ENCODE measurements at places on chromosomes 3 and 15.

GRCh38 chr15:39552556-39552955, 28.3 kb upstream of the THBS1 start:
- no peak overlapping the region for H3K27ac ChIP-seq
- peak; percentile 27 for DNase-seq
- peaks cover 35% of the 10 kb centered on the region for H3K4me1 ChIP-seq
- no peaks in the 10 kb centered on the region for H3K36me3 ChIP-seq

DNA sequence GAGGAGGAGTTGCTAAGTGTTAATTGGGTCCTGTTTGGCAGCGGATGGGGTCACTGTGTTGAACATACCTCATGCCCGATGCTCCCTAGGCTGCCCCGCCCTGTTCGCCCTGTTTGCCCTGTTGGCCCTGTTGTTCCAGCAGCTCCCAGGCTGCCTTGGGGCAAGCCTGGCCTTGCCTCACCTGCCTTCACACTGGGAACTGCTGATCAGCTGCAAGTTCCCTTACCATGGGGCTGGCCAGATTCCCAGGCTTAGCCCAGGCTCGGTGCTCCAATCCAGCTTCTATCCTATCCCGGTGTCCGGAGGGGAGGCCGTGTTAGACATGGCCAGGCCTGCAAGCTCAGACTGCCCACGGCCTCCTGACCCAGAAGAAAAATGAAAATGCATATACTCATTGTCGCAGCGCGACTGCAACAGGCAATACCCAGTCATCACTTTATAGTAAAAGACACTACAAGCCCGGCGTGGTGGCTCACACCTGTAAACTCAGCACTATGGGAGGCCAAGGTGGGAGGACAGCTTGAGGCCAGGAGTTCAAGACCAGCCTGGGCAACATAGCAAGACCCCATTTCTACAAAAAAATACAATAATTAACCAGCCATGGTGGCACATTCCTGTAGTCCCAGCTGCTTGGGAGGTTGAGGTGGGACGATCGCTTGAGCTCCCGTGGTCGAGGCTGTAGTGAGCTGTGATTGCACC, 42.9 kb upstream of the ZNF710 start:
- H3K4me1 ChIP-seq = no peaks in the 10 kb centered on the region
- no peak overlapping the region for H3K27ac ChIP-seq
- H3K27me3 ChIP-seq = no peaks in the 10 kb centered on the region

DNA sequence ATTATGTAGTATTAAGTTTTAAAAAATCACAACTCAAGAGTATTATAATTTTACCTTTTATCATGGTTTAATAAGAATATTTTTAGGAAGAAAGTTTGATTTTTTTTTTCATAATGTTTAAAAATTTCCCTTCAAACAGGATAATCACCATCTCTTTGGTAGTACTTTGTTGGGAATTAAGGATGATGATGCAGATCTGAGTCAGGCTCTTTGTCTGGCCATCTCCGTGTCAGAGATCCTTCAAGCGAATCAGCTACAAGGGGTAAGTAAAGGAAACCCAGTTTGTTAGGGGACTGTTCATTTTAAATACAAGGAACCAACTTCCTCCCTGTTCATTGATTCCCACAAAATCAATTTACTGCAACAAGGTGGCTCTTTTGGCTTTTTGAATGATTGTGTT, 36.8 kb upstream of the NIT2 start:
- H3K36me3 ChIP-seq = peaks cover 2% of the 10 kb centered on the region
- no peak for DNase-seq
- H3K27ac ChIP-seq = no peak overlapping the region
- no peaks in the 10 kb centered on the region for H3K27me3 ChIP-seq
- H3K4me3 ChIP-seq = no peak overlapping the region
- no peaks in the 10 kb centered on the region for H3K4me1 ChIP-seq

GRCh38 chr3:46934498-46935167, 41.9 kb downstream of the CCDC12 start:
- H3K4me1 ChIP-seq = peaks cover 24% of the 10 kb centered on the region
- H3K27me3 ChIP-seq = no peaks in the 10 kb centered on the region
- no peaks in the 10 kb centered on the region for H3K36me3 ChIP-seq
- H3K27ac ChIP-seq = no peak overlapping the region
- DNase-seq = no peak
- no peak overlapping the region for H3K4me3 ChIP-seq

GRCh38 chr3:143358793-143359491, 239.4 kb downstream of the CHST2 start:
- no peaks in the 10 kb centered on the region for H3K27me3 ChIP-seq
- DNase-seq = no peak
- no peaks in the 10 kb centered on the region for H3K36me3 ChIP-seq
- no peak overlapping the region for H3K4me3 ChIP-seq

DNA sequence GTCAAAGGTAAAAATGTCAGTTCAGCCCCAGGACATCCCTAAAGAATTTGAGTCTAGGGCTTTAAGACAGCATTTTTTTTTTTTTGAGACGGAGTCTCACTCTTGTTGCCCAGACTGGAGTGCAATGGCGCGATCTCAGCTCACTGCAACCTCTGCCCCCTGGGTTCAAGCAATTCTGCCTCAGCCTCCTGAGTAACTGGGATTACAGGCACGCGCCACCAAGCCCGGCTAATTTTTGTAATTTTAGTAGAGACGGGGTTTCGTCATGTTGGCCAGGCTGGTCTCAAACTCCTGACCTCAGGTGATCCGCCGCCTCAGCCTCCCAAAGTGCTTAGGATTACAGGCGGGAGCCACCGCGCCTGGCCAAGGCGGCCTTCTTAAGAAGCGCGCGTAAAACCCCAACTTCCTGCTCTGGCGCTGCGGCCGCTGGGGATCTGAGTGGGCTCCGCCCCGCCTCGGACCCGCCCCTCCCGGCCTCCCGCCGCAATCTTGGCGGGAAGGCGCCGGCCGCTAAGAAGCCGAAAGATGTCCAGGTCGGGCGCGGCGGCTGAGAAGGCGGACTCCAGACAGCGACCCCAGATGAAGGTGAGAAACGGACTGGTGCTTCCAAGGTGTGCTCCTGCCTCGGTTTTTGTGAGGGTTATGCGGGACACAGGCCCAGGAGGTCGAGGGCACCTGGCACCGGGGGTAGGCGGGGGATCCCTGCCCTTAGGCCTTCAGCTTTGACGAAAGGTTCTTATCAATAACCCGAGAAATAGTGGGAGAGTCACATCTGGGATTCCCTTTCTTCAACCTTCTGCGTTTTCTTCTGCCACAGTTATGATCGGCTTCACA, at the start of gene WDR76:
WDR76 (plus strand) TSS at position 495 of the 834 bp plus-strand sequence; CDS start at position 526, 31 bp downstream.
- DNase-seq = peak; percentile 92
- H3K4me1 ChIP-seq = peaks cover 7% of the 10 kb centered on the region
- no peaks in the 10 kb centered on the region for H3K27me3 ChIP-seq
- peak within 1 kb of the TSS; percentile 54 for H3K27ac ChIP-seq
- peaks cover 4% of the 10 kb centered on the region for H3K36me3 ChIP-seq

DNA sequence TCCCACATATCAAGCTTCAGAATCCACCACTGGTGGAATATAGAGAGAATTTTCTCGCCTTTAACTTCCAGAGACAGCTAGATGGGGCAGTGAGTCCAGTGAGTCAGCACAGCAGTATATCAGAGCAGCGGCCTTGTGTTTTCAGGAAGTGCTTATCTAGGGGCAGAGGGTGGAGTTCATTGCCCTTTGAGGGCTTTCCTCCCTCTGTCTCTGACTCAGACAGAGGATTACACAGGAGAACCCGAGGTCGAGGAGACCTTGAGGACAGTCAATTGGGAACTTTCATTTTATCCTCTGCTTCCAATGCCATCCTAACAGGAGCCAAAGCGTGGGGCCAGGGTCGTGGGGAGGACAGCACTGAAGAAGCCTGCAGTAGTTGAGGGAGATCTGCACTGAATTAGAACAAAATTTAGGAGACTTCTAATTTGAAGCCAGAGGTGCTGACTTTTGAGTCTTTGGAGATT, 109.6 kb upstream of the UMPS start:
- DNase-seq = peak; percentile 29
- H3K27ac ChIP-seq = peak overlapping the region; percentile 50
- H3K36me3 ChIP-seq = no peaks in the 10 kb centered on the region
- peaks cover 28% of the 10 kb centered on the region for H3K4me1 ChIP-seq

- H3K4me3 ChIP-seq = no peak overlapping the region
- H3K27ac ChIP-seq = no peak overlapping the region
- no peaks in the 10 kb centered on the region for H3K36me3 ChIP-seq
- no peak for DNase-seq
- no peaks in the 10 kb centered on the region for H3K4me1 ChIP-seq
Observed at GRCh38 chr15:47412136-47412535, 305.2 kb upstream of the SEMA6D start.

DNA sequence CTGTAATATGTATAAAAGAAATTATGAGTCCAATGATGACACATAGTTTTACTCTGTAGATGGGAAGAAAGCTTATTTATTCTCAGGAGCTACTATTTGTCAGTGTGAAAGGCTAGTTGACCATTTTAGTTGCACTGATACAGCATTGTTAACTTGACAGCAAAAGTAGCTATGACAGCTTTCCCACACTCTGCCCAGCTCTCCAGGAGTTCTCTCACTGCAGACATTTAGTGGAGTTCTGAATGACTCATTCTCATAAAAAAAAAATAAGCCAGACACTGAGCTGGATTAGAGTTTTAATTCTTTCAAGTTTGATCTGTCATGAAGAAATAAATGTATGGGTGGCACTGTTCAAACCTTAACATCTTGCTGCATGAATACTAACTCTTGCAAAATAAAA, 77.2 kb upstream of the CFAP20DC start:
- H3K4me3 ChIP-seq = no peak overlapping the region
- no peaks in the 10 kb centered on the region for H3K36me3 ChIP-seq
- H3K27ac ChIP-seq = no peak overlapping the region
- no peaks in the 10 kb centered on the region for H3K27me3 ChIP-seq

- H3K36me3 ChIP-seq = no peaks in the 10 kb centered on the region
- no peaks in the 10 kb centered on the region for H3K27me3 ChIP-seq
- H3K4me1 ChIP-seq = peaks cover 8% of the 10 kb centered on the region
- DNase-seq = no peak
Observed at GRCh38 chr15:67755936-67756335, 69.4 kb upstream of the SKOR1 start.

DNA sequence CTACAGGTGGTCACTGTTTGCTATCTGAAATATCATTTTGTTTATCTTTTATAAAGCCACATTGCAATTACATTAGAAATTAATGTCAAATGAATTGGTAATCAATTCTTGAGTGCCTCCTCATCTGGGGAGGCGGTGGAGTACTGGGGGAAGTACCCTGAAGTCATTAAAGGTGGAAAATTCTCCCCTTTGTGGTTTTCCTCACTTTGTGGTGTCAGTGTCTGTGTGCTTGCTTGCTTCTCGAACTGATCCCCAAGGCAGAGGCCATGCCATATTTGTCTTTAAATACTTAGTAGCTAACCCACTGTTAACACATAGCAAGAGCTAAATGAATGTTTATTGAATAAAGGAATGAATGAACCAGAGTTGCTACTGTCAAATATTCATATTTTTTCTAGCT, 40.5 kb upstream of the CCK start:
- no peak for DNase-seq
- no peaks in the 10 kb centered on the region for H3K27me3 ChIP-seq
- H3K27ac ChIP-seq = no peak overlapping the region
- no peaks in the 10 kb centered on the region for H3K4me1 ChIP-seq
- no peak overlapping the region for H3K4me3 ChIP-seq

DNA sequence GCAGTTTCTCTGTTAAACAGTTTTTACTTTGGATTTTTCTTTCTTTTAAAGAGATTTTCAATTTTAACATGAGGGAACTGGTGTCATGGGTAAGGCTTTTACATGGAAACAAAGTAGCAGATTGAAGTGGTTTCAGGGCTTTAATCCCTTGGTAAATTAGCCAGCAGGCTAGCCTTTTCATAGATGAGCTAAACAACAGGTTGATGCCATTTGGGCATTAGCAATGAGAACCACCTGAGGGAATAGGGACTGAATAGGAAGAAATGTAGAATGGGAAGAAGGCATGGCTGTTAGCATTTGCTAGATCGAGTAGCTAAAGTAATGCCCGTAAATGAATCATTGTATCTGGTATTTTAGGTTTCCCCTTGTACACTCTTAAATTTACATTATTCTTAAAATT, 165.5 kb upstream of the MLF1 start:
- no peak overlapping the region for H3K4me3 ChIP-seq
- H3K27me3 ChIP-seq = no peaks in the 10 kb centered on the region
- no peaks in the 10 kb centered on the region for H3K4me1 ChIP-seq
- DNase-seq = no peak
- no peaks in the 10 kb centered on the region for H3K36me3 ChIP-seq

DNA sequence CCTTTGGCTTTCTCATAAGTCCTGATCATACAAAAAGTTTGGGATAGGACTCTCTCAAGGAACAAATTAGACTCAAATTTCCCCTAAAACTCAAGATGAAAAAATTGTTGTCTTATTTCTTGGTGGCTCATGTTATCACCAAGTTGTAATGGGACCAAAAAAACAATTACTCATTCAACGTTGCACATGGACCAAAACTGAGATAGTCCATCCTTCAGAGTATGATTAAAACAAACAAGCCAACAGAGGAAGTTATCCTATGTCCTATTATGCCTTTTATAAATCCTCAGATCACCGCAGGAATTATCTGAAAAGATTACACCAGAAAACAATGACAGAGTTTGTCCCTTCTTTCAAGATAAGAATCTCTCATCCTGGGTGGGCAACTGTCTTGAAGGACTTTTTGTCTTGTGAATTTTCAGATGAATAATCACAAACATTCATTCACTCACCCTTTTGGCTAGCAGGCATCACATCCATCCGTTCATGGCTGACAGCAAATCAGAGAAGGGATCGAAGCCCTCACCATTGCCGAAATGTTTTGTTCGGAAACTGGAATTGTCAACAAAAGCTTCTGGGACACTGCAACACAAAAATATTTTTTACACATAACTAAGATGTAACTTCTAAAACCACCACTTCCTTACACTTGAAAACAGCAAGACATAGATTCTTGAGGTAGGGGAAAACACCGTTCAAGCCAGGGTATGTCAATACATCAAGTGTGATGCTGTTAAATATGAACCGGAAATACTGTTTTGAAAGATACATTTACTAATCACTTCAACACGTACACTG, 90.4 kb downstream of the FOXP1 start:
- H3K4me1 ChIP-seq = no peaks in the 10 kb centered on the region
- no peak overlapping the region for H3K27ac ChIP-seq
- H3K4me3 ChIP-seq = no peak overlapping the region

GRCh38 chr15:87293031-87293430, 963.5 kb downstream of the NTRK3 start:
- no peaks in the 10 kb centered on the region for H3K27me3 ChIP-seq
- H3K36me3 ChIP-seq = no peaks in the 10 kb centered on the region
- no peak for DNase-seq
- H3K4me1 ChIP-seq = no peaks in the 10 kb centered on the region

DNA sequence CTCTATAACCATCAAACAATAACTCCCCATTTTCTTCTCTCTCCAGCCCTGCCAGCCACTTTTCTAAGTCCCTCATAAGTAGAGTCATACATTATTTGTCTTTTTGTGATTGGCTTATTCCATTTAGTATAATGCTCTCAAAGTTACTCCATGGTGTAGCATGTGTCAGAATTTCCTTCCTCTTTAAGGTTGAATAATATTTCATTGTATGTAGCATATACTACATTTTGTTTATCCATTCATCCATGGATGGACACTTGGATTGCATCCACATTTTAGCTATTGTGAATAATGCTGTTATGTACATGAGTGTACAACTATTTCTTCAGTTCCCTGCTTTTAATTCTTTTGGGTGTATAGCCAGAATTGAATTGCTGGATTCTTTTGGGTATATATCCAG, 138.4 kb downstream of the ATG7 start:
- DNase-seq = no peak
- H3K27ac ChIP-seq = no peak overlapping the region
- H3K4me1 ChIP-seq = no peaks in the 10 kb centered on the region
- H3K4me3 ChIP-seq = no peak overlapping the region
- no peaks in the 10 kb centered on the region for H3K36me3 ChIP-seq

- H3K36me3 ChIP-seq = no peaks in the 10 kb centered on the region
- no peaks in the 10 kb centered on the region for H3K4me1 ChIP-seq
- no peaks in the 10 kb centered on the region for H3K27me3 ChIP-seq
Observed at GRCh38 chr15:49686599-49686998, 65.8 kb downstream of the DTWD1 start.

- H3K36me3 ChIP-seq = no peaks in the 10 kb centered on the region
- no peak for DNase-seq
- no peaks in the 10 kb centered on the region for H3K27me3 ChIP-seq
Observed at GRCh38 chr3:16224325-16224724, 40.4 kb downstream of the DPH3 start.
